Effector memory CD4-positive, alpha-beta T cell (primary cell): ENCODE measurements at places on chromosomes 16 and 17.

GRCh38 chr17:75454193-75454592 is 2.2 kb upstream of the TMEM94 start:
- no peak for DNase-seq

GRCh38 chr16:83686726-83687125 is 121.1 kb upstream of the HSBP1 start:
- DNase-seq: no peak

DNA sequence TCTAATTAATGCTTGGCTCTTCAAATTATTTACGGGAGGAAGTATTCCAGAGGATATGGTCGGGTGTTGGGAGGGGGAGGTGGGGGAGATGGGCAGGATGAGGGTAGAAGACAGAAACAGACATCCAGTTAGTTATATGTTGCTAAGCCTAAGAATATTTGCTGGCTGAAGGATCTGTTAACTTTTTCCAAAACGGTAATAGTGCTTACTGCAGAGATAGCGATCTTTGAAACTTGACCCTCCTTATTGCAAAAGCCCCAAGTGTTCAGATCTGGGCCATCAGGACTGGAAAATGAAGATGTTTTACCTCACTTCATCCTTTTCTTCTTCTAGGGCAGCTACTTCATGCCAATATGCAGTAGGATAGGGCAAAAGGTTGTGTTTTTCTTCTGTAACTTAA is 27.0 kb upstream of the MMD start:
- no peak for DNase-seq

- no peak for DNase-seq
Observed at GRCh38 chr17:57536289-57536688, 208.8 kb downstream of the CCDC182 start.

- DNase-seq: no peak
Observed at GRCh38 chr16:12917653-12918052, 16.3 kb downstream of the SHISA9 start.

DNA sequence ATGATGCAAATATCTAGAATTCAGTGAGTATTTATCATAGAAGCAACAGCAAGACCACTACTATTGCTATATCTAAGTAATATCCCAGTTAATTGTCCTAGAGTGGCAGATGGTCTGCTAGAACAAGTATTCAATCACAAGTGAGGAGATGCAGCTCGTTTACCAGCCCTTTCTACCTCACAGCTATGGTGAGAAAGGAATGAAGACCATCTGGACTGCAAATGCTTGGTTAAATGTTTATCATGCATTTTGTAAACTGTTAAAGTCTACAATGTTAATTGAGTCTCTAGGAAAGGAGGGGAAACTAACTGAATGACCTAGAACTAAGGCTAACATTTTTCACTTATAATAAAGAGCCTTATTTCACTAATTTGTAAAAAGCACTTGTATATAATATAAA is 52.5 kb downstream of the CNOT1 start:
- no peak for DNase-seq

DNA sequence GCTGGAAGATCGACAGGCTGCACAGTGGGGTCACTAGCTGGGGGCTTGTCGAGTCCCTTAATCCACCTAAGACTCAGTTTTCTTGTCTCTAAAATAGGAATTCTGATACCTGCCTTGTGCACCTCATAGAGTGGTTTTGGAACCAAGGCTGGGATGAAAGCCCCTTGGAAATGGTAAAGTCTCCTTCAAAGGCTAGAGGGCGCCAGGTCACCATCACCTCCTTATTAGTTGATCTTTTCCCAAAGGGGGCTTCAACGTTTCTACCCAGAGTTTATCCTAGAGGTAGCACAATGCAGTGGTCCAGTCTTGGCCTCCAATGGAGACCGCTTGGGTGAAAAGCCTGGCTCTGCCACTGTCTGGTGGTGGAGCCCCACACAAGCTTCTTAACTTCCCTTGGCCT is 158.2 kb downstream of the AIPL1 start:
- DNase-seq: no peak

- DNase-seq: no peak
Observed at GRCh38 chr17:31509805-31510177, 118.3 kb downstream of the RAB11FIP4 start.

DNA sequence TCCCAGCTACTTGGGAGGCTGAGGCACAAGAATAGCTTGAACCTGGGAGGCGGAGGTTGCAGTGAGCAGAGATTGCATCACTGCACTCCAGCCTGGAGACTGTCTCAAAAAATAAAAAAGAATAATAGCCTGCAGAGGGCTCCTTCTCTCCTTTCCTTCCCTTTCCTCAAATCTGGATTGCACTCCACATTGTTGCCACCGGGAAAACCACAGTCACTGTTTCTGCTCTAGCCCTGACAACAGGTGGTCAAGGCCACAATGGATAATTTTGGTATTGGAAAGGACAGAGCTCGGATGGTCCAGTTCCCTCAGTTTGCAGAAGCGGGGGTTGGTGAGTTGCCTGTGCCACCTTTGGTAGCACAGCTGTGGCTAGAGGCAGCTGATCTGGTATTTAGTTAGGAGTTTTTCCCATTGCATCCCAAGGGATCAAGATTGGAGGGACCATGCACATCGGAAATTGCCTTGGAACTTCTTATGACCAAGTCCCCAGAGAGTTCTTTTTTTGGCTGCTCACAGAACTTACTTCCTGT is 44.7 kb upstream of the PRSS54 start:
- no peak for DNase-seq

GRCh38 chr17:37538981-37539659 is 49.4 kb downstream of the DUSP14 start:
- no peak for DNase-seq

GRCh38 chr17:48825446-48826381 is 5.1 kb upstream of the CALCOCO2 start:
- DNase-seq: no peak

GRCh38 chr17:44281570-44281969 is 13.6 kb upstream of the SLC4A1 start:
- DNase-seq: no peak

- DNase-seq: no peak
Observed at GRCh38 chr16:20327444-20328041, at the start of gene GP2. GP2 (minus strand) TSS chr16:20327513; CDS start chr16:20326431, 1,082 bp downstream.

DNA sequence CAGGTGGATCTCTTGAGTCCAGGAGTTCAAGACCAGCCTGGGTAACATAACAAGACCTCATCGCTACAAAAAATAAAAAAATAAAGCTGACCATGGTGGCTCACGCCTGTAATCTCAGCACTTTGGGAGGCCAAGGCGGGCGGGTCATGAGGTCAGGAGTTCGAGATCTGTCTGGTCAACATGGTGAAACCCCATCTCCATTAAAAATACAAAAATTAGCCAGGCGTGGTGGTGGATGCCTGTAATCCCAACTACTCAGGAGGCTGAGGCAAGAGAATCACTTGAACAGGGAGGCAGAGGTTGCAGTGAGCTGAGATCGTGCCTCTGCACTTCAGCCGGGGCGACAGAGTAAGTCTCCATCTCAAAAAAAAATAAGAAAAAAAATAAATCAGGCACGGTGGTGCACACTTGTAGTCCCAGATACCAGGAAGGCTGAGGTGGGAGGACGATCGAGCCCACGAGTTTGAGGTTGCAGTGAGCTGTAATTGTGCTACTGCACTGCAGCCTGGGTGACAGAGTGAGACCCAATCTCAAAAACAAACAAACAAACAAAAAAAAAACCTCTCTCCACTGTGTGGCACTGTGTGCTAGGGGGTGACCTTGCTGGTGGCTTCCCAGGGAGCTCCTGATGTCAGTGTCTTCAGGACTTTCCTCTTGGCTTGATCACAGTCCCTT is 19.8 kb upstream of the MAPK3 start:
- DNase-seq: no peak

- DNase-seq: no peak
Observed at GRCh38 chr17:59331929-59332748, 684 bp downstream of the YPEL2 start.

DNA sequence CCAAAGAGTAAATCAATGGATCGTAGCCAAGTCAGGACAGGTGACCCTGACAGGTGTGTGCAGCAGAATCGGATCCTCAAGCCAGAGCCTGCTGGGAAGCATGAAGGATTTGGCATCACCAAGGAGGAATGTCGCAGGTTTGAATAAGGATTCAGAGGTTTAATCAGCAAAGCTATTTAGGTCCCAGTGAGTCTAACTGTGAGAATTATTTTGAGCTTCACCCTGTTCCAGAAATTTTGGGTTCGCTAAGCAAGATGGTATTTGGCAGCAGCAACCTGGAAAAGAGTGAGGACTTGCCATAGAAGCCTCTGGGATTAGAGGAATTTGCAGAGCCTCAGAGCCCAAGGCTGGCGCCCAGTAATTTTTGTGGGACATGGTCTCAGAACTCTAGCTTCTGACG is 173.0 kb downstream of the CCDC182 start:
- DNase-seq: no peak

GRCh38 chr16:41439-42068 is 11.9 kb downstream of the POLR3K start:
- no peak for DNase-seq

- no peak for DNase-seq
Observed at GRCh38 chr17:43562679-43563599, 16.8 kb upstream of the ETV4 start.

DNA sequence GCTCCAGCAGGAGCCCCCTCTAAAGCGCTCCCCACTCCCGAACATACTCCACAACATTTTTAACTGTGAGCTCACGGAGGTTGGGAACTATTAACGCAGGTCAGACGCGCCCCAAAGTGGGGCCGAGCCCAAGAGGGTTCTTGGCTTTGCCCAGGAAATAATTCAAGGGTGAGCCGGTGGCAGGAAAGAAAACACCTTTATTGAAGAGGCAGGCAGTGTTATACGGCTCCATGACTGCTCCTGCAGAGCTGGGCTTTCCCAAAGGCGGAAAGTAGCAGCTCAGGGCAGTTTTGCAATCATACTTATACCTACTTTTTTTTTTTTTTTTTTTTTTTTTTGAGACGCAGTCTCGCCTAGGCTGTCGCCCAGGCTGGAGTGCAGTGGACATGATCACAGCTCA is 6.2 kb downstream of the ADCY9 start:
- DNase-seq: no peak

GRCh38 chr17:47924785-47925677 is 16.3 kb upstream of the PNPO start:
- DNase-seq: no peak

DNA sequence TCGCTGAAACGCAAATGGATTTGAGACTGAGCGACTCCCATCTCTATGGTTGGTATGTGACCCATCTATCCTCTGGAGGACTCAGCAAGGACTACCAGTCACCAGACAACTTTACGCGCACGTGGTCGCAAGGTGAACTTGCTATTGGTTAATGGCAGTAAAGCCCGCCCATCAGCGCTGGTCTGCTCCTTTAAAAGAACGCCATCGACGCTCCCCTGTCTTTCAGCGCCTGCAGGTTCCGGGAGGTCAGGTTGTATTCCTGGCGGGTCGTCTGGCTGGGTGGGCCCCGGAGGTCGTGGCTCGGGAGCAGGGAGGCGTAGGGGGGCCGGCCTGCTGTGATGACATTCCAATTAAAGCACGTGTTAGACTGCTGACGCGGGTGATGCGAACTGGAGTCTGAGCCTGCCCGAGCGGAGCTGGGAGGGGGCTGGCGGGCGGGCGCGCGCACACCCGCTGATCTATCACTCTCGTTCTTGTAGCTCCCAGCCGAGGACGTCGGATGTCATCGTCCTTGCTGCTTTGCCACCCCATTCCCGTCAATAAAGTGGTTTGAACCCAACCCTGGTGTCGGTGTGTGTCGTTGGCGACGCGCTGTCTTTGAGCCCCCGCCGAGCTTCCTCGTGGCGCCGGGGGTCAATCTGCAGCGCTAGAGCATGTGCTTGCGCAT is 15.9 kb upstream of the ERN1 start:
- DNase-seq: peak; percentile 97

- no peak for DNase-seq
Observed at GRCh38 chr16:69410219-69410990, 14.0 kb upstream of the CYB5B start.

DNA sequence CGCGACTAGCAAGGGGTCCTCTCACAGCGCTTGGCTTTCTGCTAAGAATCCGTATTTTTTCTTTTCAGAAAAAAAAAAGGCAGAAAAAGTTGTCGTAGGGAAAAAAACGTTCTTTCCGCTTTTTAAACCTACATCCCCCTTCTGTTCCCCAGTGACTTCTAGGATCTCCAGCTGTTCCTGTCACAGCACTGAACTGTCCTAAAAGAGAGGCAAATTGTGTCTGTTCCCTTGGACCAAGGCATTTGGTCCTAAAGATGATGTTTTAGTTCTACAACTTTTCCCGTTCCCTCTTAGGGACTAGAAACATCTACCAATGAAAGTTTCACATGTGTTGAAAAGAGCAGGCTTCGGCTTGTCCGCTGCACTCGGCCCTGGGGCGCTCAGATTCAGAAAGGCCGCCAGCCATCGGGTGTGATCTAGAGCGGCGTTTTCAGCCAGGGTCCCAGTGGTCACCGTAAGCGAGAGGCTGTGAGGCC is 100.7 kb upstream of the CHMP6 start:
- DNase-seq: no peak

- no peak for DNase-seq
Observed at GRCh38 chr16:29114574-29114973, 129.7 kb downstream of the LAT start.
